ENCODE measurements at places on chromosomes 2 and 18.

DNA sequence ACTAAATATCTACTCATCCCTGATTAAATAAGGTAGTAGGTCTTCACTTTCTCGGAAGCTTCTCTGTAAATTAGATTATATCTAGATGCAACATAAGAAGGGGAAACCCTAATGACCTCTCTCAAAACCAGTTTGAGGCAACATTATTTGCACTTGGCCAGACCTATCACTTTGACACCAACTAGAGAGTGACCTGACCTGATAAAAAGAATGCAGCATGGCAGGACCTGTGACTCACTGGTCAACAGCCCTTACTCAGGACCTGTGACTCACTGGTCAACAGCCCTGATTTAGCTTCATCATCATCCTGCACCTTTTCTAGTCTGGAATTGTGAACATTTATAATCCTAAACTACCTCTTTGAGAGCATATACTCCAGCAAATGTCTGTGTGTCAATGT is 1957.7 kb upstream of the CELF4 start:
- no peak for DNase-seq

DNA sequence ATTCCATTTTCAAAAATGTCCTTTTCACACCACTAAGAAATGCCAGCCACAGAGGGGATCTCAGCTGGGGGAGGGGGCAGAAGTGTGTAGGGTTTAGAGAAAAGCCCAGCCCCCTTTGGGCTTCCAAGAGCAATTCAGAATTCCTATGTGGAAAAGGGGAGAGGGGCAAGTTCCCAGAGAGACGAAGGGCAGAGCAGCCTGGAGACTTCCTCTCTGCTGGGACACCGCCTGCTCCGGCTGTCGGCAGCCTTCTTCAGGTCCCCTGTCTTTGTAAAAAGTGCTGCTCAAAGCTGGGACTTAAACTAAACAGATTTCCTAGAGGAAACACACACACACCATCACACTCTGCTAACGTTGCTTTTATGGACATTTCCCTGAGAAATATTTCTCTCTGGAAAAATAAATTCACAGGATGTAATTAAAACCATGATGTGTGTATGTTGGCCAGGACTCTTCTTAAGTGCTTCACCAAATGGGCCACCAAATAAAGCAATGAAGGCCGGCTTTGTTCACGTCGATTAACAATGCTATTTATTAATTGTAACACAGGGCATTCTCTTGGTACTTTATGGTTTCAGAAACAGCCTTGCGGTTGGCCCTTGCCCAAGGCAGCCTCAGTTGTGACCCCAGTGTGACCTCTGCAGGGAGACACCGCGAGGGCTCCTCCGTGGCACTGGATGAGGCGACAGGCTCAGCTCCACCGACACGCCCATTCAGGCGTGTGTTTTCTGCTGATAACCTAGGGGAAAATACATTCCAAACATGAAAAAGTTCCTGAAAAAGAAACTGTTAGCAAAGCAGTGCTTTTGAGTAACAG is 5.6 kb upstream of the ASB1 start:
- DNase-seq = no peak

GRCh38 chr2:151614606-151615306 is 119.5 kb downstream of the NEB start:
- DNase-seq = no peak

GRCh38 chr2:204657024-204657423 is 111.7 kb downstream of the PARD3B start:
- DNase-seq = no peak

- no peak for DNase-seq
These were observed at the start of gene GPD2 for GRCh38 chr2:156435718-156436496. Gene GPD2, plus strand, starts transcription at chr2:156436379. Its CDS starts 39,727 bp downstream, at chr2:156476106.

GRCh38 chr2:150938527-150938926 is 323.1 kb downstream of the RBM43 start:
- no peak for DNase-seq

DNA sequence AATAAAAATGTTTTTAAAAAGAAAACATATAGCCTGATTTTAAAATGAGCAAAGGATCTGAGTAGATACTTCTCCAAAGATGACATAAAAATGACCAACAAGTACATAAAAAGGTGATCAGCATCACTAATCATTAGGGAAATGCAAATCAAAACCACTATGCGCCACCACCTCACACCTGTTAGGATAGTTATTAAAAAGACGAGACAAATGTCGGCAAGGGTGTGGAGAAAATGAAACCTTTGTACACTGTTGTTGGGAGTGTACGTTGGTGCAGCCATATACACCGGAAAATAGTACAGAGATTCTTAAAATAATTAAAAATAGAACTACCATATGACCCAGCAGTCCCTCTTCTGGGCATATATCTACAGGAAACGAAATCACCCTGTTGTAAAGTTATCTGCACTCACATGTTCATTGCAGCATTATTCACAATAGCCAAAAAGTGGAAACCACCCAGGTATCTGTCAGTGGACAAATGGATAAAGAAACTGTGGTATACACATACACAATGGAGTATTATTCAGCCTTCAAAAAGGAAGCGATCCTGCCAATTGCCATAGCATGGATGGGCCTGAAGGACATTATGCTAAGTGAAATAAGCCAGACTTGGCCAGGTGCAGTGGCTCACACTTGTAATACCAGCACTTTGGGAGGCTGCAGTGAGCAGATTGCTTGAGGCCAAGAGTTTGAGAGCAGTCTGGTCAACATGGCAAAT is 91.6 kb downstream of the PRKRA start:
- no peak for DNase-seq

GRCh38 chr2:143177096-143177786 is 48.0 kb downstream of the ARHGAP15 start:
- DNase-seq = no peak

GRCh38 chr2:42792583-42793333 is at the start of gene HAAO:
Gene HAAO, minus strand, starts transcription at chr2:42792583. Its CDS starts 47 bp downstream, at chr2:42792536.
- DNase-seq = no peak

GRCh38 chr2:29480426-29480825 is 365.2 kb downstream of the CLIP4 start:
- DNase-seq = no peak

- no peak for DNase-seq
These were observed 200.7 kb upstream of the TNP1 start for GRCh38 chr2:217060516-217060915.

DNA sequence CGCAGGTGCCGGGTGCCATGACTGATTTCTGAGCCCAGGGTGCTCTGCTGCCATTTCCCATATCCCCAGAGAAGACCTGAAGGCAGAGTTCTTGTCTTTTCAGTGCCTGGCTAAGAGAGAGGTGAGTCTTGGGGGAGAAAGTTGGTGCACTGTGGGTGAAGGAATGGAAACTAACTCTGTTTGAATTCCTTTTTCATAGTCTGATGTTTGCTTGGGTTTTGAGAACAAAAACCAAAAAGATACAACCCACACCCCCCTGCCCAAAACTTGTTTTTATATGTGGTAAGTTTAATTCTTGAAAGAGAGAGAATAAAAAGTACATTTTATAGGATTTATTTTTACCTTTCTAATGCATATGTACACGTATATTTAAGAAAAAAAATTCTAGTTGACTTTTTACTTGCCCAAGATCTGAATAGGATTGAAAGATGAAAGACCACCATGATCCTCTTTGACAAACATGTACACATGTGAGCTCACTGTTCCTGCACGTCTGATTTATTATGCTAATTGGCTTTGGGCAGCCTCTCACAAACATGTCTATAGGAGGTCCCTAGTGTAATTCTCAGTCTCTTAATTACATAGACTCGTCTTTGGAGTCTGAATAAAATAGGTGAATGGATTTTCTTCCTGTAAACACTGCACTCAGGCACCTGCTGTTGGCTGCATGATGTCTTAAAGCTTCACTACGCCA is 46.3 kb downstream of the ARL4C start:
- no peak for DNase-seq

- DNase-seq = no peak
These were observed 292.7 kb upstream of the SLC39A10 start for GRCh38 chr2:195364015-195364965.

DNA sequence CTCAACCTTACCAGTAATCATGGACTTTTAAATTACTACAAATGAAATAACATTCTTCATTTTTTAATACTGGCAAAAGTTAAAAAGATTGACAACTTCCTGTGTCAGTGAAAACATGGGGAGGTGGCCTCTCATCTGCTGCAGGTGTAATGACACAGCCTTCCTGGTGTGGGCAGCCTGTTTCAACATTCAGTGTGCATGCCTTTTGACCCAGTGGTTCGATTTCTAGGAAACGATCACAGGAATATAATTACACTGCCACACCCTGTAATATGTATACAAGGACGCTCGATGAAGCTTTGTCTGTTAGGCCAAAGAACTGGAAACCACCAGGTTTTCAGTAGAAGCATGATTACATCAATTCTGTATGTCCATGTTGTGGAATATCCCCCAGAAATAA is 68.7 kb downstream of the MTHFD2 start:
- no peak for DNase-seq

DNA sequence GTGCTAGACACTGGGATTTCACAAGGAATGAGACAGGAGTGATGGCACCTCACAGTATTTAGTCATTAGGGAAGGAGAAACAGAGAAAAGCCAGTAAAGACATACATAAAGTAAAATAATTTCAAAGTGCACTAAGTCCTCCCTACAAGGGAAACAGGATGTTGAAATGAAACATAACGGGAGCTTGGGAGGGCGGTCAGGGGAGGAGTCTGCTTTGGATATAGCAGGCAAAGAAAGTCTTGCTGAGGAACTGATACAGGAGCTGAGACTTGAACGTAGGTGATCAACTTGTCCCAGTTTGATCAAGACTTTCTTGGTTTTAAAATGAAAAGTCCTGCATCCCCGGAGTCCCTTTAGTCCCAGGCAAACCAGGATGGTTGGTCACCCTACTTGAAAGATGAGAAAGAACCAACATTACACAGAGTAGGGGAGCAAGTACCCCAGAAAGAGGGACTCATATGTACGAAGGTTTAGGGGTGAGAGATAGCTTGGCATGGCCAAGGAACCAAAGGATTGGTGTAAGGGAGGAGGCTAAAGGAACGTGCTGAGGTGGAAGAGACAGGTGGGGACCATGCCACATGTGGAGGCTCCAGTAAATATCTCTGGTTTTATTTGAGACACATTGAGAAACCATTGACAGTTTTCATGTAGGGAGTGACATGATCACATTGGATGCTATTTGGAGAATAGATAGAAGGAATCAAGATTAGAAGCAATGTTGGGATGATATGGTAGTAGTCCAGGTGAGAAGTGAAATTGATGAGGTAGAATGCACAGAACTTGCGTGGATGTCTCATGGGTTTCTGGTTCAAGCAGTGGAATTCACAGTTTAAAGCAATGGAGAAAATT is 28.4 kb downstream of the FBXO48 start:
- DNase-seq = no peak

GRCh38 chr18:2569338-2570207 is 1.7 kb downstream of the METTL4 start:
- DNase-seq = no peak

DNA sequence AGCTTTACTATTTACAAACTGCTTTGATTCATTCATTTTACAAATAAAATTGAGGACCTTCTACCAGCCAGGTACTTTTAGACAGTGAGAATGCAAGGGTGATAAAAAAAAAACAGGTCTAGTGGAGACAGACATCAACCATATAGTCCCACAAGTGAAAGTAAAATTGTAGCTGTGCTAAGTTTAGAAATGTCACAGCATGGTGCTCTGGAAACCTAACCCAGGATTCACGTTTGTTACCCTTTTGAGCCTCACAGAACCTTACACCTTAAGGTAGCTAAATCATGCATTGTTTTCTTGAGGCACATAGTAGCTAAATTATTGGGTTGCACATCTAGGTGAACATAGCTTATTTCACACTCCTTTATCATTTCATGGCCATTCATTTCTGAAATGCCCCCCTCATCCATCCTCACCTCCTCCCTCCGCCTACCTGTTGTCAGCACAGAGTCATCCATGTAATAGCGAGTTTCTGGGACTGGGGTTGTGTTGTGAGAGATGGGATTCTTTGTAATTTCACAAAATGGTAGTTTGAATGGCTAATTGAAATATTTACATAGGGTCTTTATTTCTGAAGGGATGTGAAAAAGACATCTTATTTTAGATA is 7.1 kb downstream of the MTA3 start:
- DNase-seq = no peak

DNA sequence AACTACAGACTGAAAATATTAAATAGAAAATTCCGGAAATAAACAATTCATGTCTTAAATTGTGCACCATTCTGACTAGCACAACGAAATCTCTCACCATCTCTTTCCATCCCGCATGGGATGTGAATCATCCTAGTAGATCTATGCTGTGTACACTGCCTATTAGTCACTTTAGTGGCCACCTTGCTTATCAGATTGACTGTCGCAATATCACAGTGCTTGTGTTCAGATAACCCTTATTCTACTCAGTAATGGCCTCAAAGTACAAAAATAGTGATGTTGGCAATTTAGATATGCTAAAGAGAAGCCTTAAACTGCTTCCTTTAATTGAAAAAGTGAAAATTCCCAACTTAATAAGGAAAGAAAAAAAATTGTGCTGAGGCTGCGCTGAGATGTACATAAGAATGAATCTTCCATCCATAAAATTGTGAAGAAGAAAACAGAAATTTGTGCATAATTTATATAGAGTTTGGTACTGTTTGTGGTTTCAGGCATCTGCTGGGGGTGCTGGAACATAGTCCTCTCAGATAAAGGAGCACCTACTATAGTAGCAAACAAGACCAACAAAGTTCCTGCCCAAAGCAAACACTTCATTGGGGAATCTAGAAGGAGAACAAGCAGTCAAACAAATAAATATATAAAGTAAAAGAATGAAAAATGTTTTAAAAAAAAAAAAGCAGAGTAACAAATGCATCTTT is 12.0 kb downstream of the PSMD1 start:
- DNase-seq = no peak

DNA sequence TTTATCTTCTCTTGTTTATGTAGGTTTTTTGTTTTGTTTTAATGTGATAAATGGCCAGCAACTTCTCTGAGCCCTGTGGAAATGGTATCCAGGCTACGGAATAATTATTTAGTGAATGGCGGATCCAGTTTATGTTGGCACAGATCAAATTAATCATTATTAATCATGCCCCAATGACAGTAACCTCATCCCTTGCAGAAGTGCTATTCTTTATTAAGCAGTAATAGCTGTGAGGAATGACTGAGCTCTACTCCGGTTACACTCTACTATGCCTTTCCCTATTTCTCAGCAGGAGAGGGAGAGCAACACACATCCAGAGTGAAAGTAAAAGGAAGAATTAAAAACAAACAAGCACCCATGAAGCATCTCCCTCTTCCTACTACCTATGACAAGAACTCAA is 84.8 kb downstream of the SETBP1 start:
- no peak for DNase-seq

DNA sequence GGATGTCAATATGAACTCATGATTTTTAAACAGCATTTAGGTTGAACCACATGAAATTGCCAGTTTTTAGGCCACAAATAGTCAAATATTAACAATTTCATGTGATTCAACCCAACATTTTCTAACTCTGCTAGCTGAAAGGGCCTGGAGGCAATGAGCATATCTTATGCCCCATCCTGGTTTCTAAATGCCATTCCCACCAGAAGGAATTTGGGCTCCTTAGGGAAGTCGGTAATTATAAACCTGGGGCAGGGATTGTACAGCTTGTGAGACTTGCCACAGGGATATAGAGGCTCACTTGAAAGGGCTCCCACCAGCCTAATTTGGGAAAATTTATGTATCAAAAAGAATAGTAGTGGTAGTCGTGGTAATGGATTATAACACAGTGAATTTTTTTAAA is 178.4 kb upstream of the ALPP start:
- DNase-seq = no peak

GRCh38 chr2:201130524-201131186 is 14.7 kb downstream of the CFLAR start:
- DNase-seq = no peak

GRCh38 chr2:44360749-44361329 is 455 bp downstream of the PREPL start:
- DNase-seq = no peak

- DNase-seq = no peak
These were observed 77.2 kb upstream of the STK17B start for GRCh38 chr2:196248467-196249094.
